Activated CD4-positive, alpha-beta memory T cell treated with anti-CD3 and anti-CD28 coated beads for 36 hours (primary cell): ENCODE measurements at places on chromosomes 12 and 14.

GRCh38 chr12:118714051-118714460, 267.3 kb upstream of the SRRM4 start:
- DNase-seq = peak; percentile 16

GRCh38 chr12:121516437-121517011, 64.3 kb downstream of the KDM2B start:
- DNase-seq = no peak

DNA sequence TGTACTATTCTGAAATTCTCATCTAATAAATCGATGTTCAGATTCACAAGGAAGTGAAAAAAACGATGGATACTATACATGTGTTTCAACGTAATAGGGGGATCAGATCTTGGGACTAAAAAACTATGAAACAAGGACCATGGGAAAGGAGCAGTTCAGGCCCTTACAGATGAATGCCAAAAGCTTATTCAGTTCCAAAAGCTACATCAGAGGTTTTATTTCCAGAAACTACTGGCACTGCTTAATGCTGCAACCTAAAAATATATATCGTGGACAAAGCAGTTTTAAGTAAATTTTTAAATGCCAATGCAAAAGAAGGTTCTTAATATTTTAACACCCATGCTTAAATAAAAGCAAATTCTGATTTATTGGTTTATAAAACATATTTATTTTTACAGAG, 38.5 kb downstream of the LRIG3 start:
- DNase-seq = no peak

- DNase-seq = no peak
These were observed 274.0 kb downstream of the NOVA1 start for GRCh38 chr14:26323869-26324268.

- no peak for DNase-seq
These were observed 190.0 kb upstream of the BMP4 start for GRCh38 chr14:54146601-54147000.

GRCh38 chr12:22729431-22729956, 104.5 kb downstream of the ETNK1 start:
- DNase-seq = no peak

DNA sequence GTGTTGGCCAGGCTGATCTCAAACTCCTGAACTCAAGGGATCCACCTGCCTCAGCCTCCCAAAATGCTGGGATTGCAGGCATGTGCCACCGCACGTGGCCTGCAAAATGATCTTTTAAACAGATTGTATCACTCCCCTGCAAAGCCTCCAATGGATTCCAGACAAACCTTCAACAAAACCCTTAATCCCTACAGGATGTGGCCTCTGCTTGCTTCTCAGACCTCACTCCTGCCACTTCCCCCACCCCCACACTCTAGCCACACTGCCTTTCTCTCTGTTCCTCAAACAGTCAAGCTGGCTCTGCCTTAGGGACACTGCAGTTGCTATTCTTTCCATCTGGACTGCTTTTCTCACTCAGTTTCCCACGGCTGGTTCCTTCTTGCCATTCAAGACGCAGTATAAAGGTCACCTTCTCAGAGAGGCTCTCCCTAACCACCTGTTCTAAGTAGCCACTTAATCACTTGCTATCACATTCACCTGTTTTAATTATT, 47.3 kb upstream of the TMED10 start:
- peak; percentile 38 for DNase-seq

DNA sequence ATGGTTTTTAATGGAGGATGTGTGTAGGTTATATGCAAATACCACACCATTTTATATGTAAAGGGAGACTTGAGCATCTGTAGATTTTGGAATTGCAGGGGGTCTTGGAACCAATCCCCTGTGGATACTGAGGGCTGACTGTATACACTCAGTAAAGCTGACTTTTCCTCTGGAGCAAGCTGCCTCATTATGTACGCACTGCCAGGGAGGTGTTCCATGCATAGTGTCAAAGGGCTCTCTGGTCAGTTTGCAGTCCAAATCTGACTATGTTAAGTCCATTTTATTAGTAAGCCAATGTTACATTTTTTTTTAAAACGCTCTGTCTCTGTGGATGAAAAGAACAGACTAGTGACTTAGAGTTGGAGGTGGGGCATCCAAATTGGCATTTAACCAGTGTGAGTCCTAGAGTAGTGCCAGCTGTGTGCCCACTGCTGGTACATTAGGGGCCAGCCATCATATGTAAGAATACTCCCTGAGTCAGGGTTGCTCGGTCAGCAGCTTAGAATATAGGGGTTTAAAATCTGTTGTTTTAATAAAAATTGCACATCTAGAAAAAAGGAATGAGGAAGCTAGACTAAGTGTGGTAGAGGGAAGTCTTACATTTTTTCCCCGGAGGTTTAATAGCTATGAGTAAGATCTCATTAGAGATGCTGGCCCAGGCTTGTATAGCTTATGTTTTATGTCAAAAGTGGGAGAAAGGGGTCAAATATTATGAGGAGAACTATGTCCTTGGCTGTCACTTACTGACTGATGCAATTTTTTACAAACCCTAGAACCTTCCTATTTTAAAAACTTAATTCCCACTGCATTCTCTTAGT, 87.0 kb downstream of the TESC start:
- DNase-seq = no peak

DNA sequence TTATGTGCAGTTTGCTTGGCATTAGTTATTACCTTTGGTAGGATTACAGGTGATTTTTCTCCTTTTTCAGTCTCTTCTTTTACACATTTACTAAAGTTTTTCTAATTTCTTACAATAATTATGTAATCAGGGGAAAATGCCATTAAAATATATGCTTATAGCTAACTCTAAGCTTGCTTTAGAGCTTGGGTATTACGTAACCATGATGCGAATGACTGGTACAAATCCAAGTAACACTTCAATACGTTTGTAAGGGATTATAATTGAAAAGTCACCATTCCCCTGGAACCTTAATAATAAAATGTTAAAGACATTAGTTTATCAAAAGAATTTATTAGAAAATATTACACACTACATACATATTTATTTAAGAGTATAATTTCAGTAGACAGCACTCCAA, 71.6 kb downstream of the SCAF11 start:
- no peak for DNase-seq

- DNase-seq = no peak
These were observed 20.0 kb upstream of the BCL7A start for GRCh38 chr12:122001466-122002209.

DNA sequence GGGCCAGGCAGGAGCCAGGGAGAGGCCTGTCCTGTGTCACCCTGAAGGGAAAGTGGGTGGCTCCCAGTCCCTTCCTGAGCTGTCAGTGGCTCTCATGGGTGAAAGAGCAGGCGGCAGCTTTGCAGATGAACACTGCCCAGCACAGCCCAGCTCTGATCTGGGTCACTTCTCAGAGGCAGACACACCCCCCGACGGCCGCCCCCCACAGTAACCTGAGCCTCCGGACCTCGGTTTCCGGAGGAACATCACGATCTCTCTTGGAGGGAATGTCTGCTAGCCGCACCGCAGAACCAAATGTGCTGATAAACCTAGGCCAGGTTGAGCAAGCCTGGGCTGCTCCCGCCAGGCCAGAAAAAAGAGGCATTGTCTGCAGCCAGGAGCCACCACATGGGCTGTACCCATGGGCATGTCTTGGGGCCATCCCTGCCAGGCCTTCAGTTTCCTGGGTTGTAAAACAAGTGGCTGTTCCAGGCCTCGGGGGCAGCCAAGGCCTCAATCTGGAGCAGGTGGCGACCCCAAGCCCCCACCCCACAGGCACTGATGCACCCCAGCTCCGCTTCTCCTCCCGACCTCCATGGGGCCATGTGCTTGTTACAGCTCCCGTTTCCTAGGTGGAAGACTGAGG, 57.6 kb downstream of the NCOR2 start:
- DNase-seq = no peak

- DNase-seq = peak; percentile 58
These were observed 200.3 kb upstream of the PLEKHG7 start for GRCh38 chr12:92502417-92503028.

DNA sequence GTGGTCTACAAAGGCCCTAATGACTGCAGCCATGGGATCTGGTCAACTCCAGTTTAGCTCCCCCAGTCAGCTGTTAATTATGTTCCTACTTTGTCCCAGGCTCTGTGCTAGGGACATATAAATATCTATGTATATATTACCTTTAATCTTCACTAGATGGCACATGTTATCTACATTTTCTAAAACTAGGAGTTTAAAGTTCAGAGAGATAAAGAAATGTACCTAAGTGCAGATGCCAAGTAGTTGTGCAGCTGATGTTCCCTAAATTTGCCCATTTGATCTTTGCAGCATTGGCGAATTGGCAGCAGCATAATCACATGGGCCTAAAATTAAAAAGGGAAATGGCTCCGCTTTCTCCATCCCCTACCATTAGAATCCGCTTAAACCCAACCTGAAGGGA, 541.1 kb downstream of the MED13L start:
- no peak for DNase-seq

GRCh38 chr14:21385188-21385904, 1.5 kb upstream of the SUPT16H start:
- DNase-seq = peak; percentile 20

- no peak for DNase-seq
These were observed 59.9 kb downstream of the PPP2R5E start for GRCh38 chr14:63483315-63483714.

DNA sequence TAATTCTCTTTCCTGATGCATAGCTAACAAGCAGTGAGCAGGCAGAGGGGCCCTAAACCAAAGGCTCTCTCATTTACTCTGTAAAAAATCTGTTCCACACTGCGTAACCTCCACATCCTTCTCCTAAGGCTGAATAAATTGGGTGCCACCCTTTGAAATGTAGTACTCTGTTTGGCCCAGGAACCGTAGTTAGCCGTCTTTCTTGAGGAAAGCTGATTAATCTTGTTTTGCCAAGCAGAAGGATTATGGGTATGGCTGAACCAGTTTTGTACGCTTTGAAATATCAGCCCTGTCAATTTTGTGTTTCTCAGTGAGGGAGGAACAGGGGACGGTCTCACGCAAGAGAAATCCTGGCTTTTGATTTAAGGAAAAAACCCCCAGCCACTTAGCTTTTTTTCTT, 19.7 kb downstream of the EML1 start:
- no peak for DNase-seq

DNA sequence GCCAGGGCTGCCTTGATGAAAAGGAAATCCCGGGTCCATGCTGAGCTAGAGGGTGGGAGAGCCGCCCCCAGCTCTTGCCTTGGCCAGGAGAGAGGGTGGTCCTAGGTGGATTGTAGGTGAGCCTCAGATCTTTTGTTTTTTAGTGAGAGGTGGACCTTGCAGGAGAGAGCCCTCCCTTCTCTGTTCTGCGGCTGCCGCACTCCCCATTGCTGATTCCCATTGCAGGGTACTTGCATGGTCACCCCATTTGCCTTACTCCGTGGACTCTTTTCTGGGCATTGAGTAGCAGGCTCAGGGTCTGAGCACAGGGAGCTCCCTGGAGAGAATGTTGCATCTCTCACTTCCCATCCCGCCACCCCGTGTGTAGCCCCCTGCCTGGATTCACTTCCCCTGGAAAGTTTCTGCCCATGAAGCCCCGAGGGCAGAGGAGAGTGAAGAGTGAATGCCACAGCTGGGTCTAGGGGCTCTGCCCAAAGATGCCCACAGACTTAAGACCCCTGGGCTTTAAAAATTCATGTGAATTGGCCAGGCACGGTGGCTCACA, 10.2 kb downstream of the VASH1 start:
- DNase-seq = peak; percentile 6

DNA sequence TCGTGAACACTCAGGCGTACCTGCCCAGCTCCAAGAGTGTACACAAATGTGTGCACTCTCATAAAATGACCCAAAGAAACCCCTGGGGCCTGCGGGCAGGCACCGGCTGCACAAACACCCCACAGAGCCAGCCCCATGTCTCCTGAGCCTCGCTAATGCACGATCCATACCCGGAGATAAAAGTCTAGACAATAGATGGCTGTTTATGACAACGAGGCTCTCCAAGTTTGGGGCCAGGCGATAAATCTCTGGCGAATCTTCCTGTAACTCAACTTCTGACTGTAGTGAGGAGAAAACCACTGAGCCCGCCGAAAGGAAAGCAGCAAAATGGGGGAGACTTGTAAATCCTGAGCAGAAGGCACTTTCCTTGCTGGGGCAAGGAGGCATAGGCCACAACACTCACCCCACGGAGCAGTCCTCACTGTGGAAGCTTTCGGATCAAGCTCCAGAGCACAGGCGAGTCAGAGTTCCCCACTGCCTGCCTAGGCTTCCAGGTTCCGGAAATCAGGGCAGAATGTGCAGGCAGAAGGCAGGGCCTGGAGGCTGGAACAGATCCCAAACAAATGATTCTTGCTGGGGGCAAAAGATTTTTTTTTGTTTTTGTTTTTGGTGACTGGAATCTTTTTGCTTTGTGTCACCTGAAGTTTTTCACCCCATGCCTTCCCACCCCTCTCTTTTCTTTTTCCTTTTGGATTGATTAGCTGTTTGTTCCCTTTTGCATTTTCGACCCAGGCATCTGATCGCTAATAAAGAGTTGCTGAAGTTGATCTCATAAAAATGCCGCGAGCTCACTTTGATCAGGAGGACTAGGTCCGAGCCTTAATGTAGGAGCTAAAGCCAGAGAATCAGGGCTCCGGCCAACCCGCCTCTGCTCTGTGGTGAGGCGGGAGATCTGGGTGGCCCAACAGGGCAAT, 4.5 kb upstream of the HOXC11 start:
- DNase-seq = no peak

GRCh38 chr14:99734406-99735051, 50.4 kb downstream of the CYP46A1 start:
- DNase-seq = no peak

DNA sequence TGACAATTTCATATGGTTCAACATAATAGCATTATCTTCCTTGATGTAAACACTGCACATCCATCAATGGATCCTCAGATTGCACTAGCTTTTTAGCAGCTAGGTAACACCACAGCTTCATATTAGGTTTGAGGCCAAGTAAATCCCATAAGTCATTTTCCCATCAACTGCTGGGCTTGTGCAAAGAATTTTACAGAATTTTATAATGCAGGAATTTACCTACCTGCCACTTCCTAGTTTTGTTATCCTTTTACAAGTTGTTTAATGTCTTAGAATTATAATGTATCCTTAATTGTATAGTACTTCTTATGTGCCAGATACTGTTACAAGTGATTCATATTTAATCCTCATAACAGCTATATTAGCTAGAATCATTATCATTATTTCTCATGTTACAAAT, 36.4 kb downstream of the CPNE8 start:
- DNase-seq = no peak

- DNase-seq = no peak
These were observed 50.2 kb upstream of the FZD10 start for GRCh38 chr12:130111965-130112496.

DNA sequence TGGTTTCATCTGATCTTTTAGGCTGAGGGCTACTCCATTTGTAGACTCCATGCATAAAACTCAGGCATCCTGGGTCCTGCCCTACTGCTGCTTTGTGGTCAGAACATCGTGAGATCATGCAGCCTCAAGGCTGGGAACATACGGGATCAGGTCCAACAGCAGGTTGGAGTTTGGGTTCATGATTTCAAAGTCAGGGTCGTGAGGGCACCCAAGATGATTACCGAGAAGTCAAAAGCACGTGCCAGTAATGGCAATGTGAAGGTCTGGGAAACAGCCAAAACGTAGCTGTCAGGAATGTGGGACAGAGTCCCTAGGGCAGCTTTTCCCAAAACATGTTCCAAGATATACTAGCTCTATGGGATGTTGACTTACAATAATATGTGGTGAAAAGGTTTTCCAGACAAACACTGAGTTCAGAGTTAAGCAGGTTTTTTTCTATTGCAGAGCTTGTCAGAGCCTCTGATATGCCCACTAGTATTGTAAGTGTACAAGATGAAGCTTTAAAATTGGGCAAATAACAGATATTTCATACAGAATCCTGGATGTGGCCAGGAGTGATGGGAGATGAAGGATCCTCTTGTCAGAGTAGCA, 130.3 kb upstream of the DNM1L start:
- no peak for DNase-seq
